ENCODE measurements at places on chromosomes 2 and 18.

DNA sequence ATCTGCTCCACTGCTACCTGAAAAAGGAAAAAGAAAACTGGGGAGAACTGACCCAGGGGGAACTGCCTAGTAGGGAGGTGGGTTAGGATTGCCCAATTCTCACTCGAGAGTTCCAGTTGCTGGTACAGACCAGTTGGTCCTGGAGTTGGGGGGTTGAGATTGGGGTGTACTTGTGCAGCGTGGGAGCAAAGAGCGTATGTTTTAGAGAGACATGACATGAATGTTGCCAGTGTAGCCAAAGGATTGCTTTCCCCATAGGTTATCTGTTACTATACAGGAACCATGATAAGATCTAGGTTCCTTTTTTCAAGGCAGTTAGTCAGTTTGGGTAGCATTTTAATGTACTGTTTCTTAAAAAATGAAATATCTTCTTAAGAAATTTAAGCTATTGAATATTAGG is 68.6 kb downstream of the APLF start:
- DNase-seq, result no peak

DNA sequence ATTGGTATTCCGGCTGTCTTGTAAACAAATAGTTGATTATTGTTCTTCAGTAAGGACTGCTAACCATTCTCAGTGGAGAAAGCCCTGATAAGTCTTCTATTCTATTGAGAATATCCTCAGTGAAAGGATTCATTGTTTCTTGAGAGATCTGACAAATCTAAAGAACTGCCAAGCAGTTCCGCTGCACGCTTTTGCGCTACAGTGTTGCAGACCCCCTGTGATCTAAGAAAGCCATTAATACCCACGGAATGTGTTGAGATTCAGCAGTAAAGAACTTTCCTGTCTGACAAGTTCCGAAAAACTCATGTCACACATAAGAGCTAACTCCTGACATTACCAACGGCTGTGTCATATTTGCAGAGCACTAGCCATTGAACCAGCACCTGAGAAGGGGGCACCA is 63.8 kb downstream of the ZNF236 start:
- no peak for DNase-seq

DNA sequence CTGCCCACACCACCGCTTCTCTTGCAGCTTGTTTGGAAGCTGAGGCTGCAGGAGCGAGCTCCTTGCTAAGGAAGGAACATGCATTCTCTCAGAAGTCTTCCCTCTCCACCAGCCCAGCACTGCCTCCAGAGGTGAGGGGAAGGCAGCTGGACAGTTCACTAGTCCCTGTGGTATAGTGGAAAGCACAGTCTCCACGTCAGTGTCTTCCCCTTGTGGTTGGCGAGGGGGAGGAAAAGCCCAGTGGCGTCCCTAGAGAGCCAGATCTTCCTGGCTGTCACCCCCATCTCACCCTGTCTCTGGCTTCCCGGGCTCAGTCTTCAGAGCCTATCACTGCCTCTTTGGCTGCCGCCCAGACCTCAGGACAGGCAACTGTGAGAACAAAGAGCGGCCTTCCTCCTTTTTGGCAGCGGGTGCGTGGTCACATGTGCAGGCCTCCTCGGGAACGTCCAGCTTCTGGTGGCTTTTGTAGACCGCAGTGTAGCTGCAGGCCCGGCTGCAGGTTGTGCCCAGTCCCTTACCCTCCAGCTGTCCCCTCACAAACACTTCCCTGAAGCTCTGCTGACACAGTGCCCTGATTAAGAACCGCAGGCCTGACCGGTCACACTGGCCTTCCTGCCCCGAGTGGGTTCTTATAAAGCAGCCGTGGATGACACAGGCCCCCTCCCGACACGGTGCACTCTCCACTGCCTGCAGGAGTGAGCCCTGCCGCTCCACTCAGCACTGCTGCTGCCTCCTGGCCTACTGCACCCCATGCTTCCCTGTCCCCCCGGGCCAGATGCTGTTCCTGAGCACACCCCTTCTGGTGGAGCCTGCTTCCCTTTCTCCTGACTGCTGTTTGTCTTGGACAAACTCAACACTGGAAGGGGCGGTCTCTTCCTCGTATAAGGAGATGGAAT is 90.9 kb downstream of the RNF144A start:
- no peak for DNase-seq

DNA sequence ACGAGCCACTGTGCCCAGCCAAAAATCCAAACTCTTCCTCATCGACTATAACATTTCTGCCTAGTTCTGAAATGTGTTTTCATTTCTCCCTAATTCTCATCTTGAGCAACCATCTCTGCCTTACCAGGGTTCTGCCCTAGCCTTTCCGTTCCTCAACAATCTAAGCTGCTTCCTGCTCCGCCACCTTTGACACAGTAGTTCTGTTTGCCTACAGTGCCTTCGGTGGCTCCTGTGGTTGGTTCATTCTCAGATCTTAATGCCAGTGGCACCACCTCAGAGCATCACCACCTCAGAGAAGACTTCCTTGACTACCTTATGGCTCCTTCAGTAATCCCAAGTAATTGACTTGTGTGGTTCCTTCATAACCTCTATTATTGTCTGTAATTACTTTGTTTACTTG is 3.8 kb downstream of the SOCS6 start:
- DNase-seq, result no peak

DNA sequence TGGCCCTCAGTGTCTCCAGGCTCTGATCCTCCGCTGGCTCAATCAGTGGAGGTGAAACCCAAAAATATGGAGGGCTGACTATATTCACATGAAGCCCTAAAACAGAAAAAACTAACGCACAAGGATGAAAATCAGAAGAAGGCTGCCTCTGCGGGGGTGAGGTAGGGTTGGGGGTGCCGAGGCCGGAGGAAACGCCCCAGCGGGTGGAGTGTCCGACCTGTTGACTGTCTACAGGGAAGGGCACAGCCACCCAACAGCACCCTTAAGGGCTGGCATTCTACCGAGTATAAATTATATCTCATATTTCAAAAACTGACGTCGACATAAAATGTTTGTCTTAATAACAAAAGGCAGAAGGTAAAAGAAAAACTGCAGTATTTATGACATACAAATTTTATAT is 223.5 kb downstream of the HDAC4 start:
- DNase-seq, result no peak

GRCh38 chr2:148853458-148853857 is 21.6 kb upstream of the KIF5C start:
- no peak for DNase-seq

GRCh38 chr2:20669562-20670314 is 2.8 kb downstream of the GDF7 start:
- no peak for DNase-seq

Measured in PC-9 (cell line).